ENCODE measurements at places on chromosomes 2 and 18.

GRCh38 chr2:9692456-9693195, 61.8 kb upstream of the YWHAQ start:
- DNase-seq, result no peak

GRCh38 chr18:79771446-79772107, 26.2 kb upstream of the KCNG2 start:
- no peak for DNase-seq

- no peak for DNase-seq
Measured at GRCh38 chr2:38268001-38268400, 109.1 kb downstream of the ATL2 start.

DNA sequence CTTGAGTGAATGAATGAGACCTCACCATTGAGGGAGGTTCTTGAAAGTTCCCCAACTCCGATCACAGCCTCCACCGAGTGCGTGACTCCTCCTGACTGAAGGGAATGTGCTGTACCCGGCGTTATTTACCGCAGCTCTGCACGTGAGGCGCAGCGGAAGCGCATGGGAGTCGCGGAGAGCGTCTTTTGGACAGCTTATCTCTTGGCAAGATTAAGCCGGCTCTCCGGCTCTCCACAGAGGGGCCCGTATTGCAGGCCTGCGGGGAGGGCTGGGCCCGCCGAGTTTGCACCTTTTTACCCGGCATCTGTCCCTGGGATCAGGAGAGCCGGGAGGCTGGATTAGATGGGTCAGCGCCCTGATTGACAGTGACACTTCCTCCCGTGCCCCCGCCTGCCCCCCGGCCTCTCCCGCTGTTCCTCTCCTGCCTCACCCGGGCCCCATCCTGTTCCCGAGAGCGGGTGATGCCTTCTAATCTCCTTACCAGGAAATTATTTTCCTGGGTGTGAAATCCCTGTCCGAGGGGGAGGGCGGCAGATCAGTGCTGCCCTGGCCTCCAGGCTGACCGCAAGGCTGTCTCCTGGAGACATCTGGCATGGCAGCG, 176.3 kb downstream of the INHBB start:
- peak; percentile 10 for DNase-seq

- no peak for DNase-seq
Measured at GRCh38 chr18:1103537-1103936, 198.9 kb downstream of the ADCYAP1 start.
